ENCODE measurements at places on chromosomes 2 and 18. TPM values are rescaled to one million over a fixed set of nuclear protein-coding genes. Genes with fewer than 3 reads are reported as not detected.

Gene FMNL2
- 9.2 TPM for total RNA-seq

Gene ZC3H8
- 83.2 TPM for total RNA-seq

Gene UPP2
- not detected for total RNA-seq

Gene LRRC30
- total RNA-seq, result not detected

Gene CTAGE1
- total RNA-seq, result not detected

Gene SIX3
- total RNA-seq, result not detected

GRCh38 chr18:68426731-68427315, 288.1 kb downstream of the TMX3 start:
- no peaks in the 10 kb centered on the region for H3K27me3 ChIP-seq
- no peaks in the 10 kb centered on the region for H3K36me3 ChIP-seq
- H3K27ac ChIP-seq, result no peak overlapping the region
- no peak for DNase-seq
- no peaks in the 10 kb centered on the region for H3K4me1 ChIP-seq

DNA sequence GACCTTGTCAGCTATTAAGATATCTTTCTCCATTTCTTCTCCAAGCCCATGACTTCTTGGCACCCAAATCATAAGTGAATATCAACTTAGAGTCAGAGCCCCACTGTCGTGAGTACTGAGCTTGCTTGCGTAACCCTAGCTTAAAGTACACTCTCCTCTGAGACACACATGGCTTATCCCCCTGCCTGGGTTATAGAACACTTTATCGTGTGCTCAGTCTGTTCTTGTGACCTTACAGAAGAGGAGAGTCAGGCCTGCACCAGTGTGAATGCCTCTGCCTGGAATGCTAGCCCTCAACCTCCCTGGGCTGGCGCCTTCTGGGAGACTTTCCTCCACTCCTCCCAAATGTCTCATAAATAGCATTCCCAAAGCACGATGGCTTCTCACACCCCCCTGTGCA, 79.3 kb downstream of the CEP192 start:
- no peak overlapping the region for H3K27ac ChIP-seq
- H3K4me3 ChIP-seq, result no peak overlapping the region
- no peak for DNase-seq
- H3K27me3 ChIP-seq, result no peaks in the 10 kb centered on the region
- H3K4me1 ChIP-seq, result no peaks in the 10 kb centered on the region

DNA sequence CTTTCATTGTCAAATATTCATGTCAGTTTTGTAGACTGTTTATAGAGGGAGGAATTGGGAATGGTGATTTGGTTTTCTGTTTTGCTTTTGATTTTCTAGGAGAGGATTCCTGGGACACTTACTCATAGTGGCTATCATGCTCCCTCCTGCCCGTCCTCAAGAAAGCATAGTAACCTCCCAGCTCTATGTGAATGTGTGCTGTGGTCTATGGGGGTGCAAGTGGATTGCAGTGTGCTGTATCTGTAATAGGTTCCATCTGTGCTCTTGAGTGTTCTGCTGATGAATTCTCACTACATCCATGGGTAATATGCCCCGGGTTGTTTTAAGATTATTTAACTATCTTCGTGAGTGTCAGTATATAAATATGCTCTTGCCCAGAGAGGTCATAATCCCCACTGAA, 811.3 kb downstream of the CNTNAP5 start:
- no peaks in the 10 kb centered on the region for H3K36me3 ChIP-seq
- no peaks in the 10 kb centered on the region for H3K27me3 ChIP-seq
- no peak overlapping the region for H3K27ac ChIP-seq
- no peak overlapping the region for H3K4me3 ChIP-seq
- DNase-seq, result no peak
- no peaks in the 10 kb centered on the region for H3K4me1 ChIP-seq

DNA sequence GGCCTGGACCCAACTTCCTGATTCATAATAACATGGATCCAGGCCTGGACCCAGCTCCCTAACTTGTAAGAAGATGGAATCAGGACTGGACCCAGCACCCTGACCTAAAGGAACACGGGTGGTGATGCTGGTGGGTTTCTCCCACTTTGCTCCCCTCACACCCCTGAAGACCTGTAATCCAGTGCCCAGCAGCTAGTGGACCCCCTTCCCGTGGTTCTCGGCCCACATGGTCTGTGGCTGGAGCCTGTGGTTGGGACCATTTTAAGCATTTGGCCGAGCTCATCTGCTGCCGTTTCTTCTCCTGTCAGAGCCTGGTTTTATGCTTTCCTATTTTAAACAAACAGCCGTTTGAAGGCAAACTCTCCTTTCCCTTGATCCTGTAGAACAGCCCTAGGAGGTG, 232.8 kb downstream of the EIPR1 start:
- H3K36me3 ChIP-seq, result no peaks in the 10 kb centered on the region
- DNase-seq, result no peak
- no peak overlapping the region for H3K4me3 ChIP-seq
- no peaks in the 10 kb centered on the region for H3K27me3 ChIP-seq
- no peak overlapping the region for H3K27ac ChIP-seq

DNA sequence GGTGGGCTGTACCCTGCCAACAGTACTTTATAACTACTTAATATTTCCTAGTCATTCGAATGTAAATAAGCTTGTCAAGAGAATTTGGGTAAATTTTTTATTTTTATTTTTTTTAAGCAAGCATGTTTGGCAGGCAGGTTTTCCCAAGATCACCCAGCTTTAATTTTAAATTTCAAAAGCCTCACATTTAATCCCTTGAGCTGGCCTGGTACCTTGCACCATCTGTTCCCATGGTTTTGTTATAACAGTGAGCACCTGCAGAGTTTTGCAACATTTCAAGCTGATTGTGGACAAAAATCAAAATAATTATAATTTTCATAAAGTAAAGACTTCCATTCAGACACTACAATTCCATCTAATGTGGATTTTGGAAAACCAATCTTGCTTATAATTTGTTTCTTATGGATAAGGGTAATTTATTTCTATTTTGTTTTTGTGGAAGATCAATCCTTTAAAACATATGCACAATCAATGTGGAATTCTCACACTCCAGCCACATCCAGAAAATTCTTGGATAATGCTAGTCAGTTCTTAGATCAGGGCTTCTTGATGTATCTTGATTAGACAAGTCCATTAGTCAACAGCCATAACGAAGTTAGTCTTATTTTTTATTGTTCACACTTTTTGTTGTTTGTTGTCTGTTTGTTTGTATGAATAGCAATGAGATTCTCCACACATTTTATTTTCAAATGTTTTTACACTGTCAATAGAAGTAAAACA, 689.3 kb downstream of the NR4A2 start:
- H3K4me1 ChIP-seq, result no peaks in the 10 kb centered on the region
- H3K27ac ChIP-seq, result no peak overlapping the region
- no peaks in the 10 kb centered on the region for H3K36me3 ChIP-seq
- H3K4me3 ChIP-seq, result no peak overlapping the region

DNA sequence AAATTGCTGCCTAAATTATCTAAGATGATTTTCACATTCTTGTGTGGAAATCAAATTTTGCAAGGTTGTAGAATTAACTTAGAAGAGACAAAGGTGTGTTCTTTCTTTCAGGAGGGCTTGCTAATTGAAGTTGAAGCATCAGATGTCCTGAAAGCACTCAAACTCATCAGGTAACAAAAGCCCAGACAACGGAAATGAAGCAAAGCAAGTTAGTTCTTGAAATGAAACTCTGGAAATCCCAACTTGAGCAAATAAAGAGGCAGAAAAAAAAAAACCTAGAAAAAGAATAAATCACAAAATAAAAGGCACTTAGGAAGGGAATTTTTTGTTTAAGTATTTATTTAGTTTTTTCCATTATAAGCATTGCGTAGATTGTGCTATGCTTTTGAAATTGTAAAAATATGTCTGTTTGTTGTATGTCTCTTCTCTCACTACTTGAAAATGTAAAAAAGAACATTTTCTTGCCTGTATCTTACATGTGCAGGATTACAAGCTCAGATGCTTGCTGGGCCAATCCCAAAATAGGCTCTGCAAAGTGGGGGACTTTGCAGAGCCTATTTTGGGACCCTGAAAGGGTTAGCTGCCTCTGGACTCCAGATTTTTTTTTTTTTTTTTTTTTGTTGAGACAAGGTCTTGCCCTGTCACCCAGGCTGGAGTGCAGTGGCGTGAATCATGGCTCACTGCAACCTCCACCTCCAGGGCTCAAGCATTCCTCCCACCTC, 46.7 kb downstream of the FAM161A start:
- DNase-seq, result no peak
- no peak overlapping the region for H3K4me3 ChIP-seq
- H3K36me3 ChIP-seq, result no peaks in the 10 kb centered on the region
- H3K27me3 ChIP-seq, result no peaks in the 10 kb centered on the region

GRCh38 chr2:234145057-234145456, 94.6 kb downstream of the SPP2 start:
- H3K27ac ChIP-seq, result no peak overlapping the region
- H3K27me3 ChIP-seq, result peaks cover under 1% of the 10 kb centered on the region
- no peaks in the 10 kb centered on the region for H3K4me1 ChIP-seq
- no peak for DNase-seq

DNA sequence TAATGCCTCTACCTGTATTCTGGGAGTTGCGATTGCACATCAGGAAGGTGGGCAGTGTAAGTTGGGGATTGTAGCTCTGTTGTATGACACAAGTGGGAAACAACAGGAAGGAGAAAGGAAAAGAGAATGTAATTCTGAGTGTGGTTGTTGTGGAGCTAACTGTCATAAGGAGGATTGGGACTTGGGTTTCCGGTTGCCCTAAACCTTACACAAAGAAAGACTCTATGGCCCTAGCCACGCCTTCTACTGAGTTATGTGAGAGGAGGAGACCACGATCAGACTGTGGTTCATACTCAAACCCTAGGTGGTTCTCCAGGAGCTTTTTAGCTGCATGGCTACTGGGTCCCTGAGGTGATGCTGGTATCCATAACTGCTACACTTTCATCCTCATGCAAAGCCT, 86.5 kb downstream of the TANC1 start:
- no peak overlapping the region for H3K4me3 ChIP-seq
- peaks cover 8% of the 10 kb centered on the region for H3K4me1 ChIP-seq
- H3K36me3 ChIP-seq, result no peaks in the 10 kb centered on the region
- H3K27me3 ChIP-seq, result no peaks in the 10 kb centered on the region
- no peak for DNase-seq

DNA sequence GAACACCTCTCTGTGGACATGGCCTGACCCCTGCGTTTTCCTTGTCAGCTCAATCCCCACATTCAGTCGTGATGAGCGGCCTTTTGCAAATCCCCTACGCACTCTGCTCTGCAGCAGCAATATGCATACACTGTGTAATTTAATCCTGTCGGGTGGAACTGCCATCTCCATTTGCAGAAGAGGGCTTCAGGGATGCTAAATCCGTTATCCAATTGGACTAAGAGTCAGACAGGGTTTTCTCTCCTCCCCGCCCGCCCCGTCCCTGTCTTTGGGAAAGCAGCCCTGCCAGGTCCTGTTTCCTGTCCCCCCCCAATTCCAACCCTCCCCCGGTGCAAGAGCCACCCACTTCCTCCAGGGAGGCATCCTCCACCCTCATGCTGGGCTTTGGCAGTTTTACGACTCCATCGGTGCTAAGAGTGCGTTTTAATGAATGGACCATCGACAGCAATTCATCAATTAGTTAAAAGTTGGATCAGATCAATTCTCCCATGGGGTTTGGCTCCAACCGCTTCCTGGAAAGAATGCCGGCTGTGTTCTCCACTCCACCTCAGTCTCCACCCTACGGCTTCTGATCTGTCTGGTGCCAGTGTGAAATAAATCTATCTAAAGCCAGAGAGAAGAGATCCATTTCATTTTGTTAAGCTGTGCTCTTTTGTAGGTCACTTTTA, 53.5 kb upstream of the ASAP2 start:
- H3K36me3 ChIP-seq, result no peaks in the 10 kb centered on the region
- no peaks in the 10 kb centered on the region for H3K27me3 ChIP-seq
- H3K4me1 ChIP-seq, result no peaks in the 10 kb centered on the region
- no peak overlapping the region for H3K4me3 ChIP-seq

GRCh38 chr18:7090771-7091170, 26.8 kb downstream of the LAMA1 start:
- H3K27ac ChIP-seq, result no peak overlapping the region
- H3K4me1 ChIP-seq, result no peaks in the 10 kb centered on the region
- no peaks in the 10 kb centered on the region for H3K27me3 ChIP-seq
- DNase-seq, result no peak
- no peak overlapping the region for H3K4me3 ChIP-seq

GRCh38 chr2:231856959-231857358, 69.2 kb downstream of the NPPC start:
- no peaks in the 10 kb centered on the region for H3K27me3 ChIP-seq
- H3K27ac ChIP-seq, result no peak overlapping the region
- no peaks in the 10 kb centered on the region for H3K36me3 ChIP-seq
- H3K4me1 ChIP-seq, result no peaks in the 10 kb centered on the region
- no peak overlapping the region for H3K4me3 ChIP-seq

- no peak overlapping the region for H3K4me3 ChIP-seq
- no peaks in the 10 kb centered on the region for H3K36me3 ChIP-seq
- peaks cover 14% of the 10 kb centered on the region for H3K4me1 ChIP-seq
- no peak for DNase-seq
Observed at GRCh38 chr2:28422908-28423741, 30.5 kb downstream of the FOSL2 start.

GRCh38 chr2:112664689-112665088, 18.9 kb downstream of the SLC20A1 start:
- DNase-seq, result no peak
- H3K4me1 ChIP-seq, result no peaks in the 10 kb centered on the region
- H3K27me3 ChIP-seq, result no peaks in the 10 kb centered on the region
- peaks cover 18% of the 10 kb centered on the region for H3K36me3 ChIP-seq
- H3K4me3 ChIP-seq, result no peak overlapping the region

DNA sequence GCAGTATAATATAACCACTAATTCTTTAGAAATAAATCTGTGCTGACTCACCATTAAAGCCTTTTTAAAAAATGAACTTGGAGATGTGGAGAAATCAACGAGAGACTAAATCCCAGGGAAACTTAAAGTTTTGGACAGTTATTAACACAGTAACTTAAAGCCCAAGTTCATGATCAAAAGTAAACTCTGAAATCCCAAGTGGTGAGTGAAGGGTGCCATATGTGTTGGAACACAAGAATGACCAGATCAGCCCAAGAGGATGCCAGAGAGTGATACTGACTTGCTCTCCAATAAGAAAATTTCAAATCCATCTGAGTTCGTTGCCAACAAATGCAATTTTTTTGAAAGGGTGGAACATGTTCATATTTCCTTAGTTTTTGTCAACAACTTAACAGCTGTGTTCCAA, 838.1 kb upstream of the ACVR2A start:
- no peak for DNase-seq
- H3K27me3 ChIP-seq, result no peaks in the 10 kb centered on the region
- no peaks in the 10 kb centered on the region for H3K4me1 ChIP-seq
- H3K27ac ChIP-seq, result no peak overlapping the region
- H3K4me3 ChIP-seq, result no peak overlapping the region
